ENCODE measurements at places on chromosomes 11 and 22.

DNA sequence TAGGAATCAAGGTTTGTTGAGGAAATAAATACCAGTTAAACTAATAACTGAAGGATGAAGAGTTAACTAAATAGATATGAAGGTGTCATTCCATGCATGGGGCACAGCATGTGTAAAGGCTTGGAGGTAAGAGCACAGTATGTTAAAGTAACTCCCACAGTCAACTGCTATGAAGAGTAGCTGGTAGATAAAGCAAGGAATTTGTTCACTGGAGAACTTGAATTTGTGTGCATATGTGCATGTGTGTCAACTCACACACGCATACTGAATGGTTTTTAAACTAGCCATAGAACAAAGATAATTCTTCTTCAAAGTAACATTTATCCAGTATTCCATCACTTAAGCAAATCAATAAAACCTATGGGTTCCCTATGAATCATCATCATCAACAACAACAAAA, 135.9 kb downstream of the FAM76B start:
- no peak for DNase-seq

- no peak for DNase-seq
Measured at GRCh38 chr11:80521592-80521991, 1080.8 kb upstream of the TENM4 start.

- no peak for DNase-seq
Measured at GRCh38 chr11:88105526-88105925, 69.7 kb downstream of the RAB38 start.

DNA sequence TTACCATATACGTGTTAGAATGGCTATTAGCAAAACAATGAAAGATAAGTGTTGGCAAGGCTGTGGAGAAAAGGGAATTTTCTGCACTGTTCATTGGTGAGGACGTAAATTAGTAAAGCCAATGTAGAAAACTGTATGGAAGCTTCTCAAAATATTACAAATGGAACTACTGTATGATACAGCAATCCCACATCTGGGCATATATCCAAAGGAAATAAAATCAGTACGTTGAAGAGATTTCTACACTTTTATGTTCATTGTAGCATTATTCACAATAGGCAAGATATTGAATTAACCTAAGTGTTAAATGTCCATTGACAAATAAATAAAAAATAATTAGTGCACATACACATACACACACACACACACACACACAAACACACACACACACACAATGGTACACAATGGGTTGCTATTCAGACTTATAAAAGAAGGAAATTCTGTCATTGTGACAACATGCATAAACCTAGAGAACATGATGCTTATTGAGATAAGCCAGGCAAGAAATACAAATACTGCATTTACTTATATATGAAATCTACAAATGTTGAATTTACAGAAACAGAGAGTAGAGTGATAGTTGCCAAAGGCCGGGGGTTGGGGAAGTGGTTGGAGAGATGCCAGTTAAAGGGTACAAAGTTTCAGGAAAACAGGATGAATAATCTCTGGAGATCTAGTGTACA, 565.8 kb upstream of the LRRC4C start:
- DNase-seq = no peak
